Stimulated activated CD4-positive, alpha-beta T cell treated with anti-CD3 and anti-CD28 coated beads, Interleukin-2, amount 100 ng/mL, for 48 hours (primary cell): ENCODE measurements at places on chromosomes 2 and 18.

DNA sequence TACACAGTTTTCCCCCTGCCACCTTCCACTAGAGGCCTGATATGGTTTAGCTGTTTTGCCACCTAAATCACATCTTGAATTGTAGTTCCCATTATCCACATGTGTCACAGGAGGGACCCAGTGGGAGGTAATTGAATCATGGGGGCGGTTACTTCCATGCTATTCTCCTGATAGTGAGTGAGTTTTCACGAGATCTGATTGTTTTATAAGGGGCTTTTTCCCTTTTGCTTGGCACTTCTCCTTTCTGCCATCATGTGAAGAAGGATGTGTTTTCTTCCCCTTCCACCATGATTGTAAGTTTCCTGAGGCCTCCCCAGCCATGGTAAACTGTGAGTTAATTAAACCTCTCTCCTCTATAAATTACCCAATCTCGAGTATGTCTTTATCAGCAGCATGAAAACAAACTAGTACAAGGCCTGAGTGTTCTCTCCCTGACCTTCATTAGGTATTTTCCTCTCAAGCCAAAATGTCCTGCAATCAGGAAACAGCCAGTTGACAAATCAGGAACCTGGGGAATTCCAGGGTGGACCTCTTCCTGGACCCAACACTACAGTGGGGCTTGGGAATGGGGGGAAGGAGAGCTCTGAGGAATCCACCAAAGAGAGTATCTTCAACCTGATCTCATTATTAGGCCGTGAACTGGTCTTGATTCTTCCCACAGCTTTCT is 129.9 kb downstream of the TXNL1 start:
- DNase-seq, result no peak

DNA sequence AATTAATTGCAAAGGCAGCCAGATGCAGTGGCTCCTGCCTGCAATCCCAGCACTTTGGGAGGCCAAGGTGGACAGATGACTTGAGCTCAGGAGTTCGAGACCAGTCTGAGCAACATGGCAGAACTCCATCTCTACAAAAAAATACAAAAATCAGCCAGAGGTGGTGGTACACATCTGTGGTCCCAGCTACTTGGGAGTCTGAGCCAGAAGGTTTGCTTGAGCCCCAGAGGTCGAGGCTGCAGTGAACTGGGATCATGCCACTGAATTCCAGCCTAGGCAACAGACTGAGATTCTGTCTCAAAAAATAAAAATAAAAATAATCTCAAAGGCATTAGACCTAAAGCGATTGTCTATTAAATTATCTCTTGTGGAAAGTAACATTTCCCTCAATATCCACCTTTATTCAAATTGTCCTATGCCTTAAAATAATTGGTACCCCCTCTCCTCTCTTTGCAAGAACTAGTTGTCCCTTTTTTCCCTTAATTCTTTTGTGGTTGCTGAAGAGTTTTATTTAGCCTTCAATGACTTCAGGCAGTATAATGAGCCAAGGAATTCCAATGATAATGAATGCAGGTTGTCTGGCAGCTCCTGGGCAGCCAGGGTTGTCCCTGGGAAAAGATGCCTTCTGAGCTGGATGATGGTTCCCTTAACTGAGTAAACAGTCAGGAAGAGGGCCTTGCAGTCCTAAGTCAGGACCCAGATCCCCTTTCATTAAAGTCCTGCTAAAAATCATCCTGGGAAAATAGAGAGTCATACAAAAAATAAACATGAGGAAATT is 32.2 kb downstream of the GPR75 start:
- no peak for DNase-seq

- DNase-seq, result no peak
Measured at GRCh38 chr2:107338059-107338458, 452.1 kb upstream of the ST6GAL2 start.

DNA sequence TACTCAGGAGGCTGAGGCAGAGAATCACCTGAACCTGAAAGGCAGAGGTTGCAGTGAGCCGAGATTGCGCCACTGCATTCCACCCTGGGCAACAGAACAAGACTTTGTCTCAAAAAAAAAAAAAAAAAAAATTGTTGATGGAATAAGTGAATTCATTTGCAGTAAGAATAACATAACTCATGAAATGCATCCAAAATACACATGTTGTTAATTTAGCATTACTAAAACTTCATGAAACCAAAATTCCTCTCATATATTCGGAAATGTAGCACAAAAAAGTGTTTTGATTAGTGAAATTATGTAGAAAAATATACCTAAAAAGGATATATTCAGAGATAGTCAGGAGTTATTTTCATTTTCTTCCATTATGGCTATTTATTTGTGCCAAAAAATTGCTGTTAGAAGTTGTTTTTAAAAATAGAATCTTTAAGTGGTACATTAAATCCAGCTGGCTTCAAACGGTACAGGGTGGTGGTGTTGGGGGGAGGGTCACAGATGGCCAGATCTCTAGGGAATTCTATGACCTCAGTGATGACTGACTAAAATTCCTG is 78.2 kb upstream of the UGP2 start:
- DNase-seq, result no peak

- DNase-seq, result no peak
Measured at GRCh38 chr2:60423505-60423904, 129.9 kb downstream of the BCL11A start.

DNA sequence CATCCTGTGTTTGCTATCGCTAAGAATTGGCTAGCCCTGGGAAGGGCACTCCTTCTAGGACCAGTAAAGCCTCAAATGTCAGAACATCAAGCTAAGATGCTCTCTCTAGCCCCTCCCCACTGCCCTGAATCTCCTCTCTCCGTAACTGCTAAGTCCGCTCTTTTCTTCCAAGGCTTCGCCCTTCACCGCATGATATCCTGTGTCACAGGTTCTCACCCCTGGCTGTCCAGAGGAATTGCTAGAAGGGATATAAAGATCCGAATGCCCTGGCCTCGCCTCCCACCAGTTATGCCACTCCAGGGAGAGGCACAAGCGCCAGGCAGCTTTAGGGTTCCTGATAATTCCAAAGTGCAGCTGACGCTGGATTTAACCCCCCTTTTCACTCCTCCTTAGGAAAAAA is 17.1 kb upstream of the GPR45 start:
- DNase-seq, result no peak

DNA sequence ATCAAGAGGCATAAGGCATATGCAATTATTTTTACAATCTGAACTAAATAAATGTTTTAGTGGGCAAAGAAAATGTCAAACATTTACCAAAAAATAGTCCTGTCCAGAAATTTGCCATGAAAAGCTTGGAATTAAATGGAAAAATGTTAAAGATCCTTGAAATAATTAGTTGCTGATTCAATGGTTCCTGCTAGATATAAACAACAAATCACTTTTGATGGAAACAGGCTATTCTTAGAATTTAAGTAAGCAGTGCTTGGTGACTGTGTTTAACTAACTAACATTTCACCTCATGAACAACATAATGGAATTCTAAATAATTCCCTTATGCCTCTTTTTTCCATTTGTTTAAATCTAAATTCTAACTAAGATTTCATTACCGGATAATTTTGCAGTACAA is 3.9 kb downstream of the RND3 start:
- DNase-seq, result no peak

DNA sequence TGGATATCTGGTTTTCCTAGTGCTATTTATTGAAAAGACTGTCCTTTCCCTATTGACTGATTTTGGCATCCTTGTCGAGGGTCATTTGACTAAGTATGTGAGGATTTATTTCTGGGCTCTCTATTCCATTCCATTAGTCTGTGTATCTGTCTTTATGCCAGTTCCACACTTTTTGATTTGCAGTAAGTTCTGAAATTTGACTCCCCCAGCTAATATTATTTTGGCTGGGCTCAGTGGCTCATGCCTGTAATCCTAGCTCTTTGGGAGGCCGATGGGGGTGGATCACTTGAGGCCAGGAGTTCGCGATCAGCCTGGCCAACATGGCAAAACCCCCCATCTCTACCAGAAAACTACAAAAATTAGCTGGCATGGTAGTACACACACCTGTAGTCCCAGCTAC is 46.8 kb upstream of the GAREM2 start:
- DNase-seq, result no peak

DNA sequence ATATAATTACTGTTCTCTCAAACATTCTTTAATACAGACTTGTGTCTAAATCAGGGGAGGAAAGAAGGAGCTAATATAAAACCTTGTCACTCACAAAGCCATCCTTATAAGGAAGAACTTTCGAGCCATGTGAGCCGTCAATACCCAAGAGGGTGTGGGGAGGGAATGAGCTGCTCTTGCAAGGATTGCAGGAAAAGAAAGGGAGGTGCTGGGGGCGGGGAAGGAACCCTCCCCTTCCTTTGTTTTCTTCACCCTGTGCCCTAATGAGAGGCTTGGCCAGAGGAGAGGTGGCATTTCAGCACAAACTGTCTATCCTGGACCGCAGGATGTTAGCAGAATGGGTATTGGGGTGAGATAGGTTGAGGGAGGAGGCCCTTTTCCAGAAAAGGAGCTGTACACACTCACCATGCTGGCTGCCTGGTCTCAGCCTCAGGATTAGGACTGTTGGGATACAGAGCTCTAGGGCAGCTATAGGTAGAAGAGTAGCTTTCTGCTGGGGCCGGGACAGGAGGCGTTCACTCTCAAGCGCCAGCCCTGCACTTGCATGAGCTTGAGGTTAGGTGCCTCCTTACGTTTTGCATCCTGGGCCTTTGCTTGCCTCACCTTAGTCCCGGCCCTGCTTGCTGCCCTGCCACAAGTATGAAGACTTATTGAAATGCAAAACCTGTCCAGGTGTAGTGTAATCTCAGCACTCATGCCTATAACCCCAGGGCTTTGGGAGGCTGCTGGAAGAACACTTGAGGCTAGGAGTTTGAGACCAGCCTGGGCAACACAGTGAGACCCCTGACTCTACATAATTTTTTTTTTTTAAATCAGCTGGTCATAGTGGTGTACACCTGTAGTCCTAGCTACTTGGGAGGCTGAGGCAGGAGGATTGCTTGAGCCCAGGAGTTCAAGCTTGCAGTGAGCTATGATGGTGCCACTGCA is 190.5 kb downstream of the LOXHD1 start:
- DNase-seq, result no peak

- DNase-seq, result no peak
Measured at GRCh38 chr2:215811003-215811402, 202.3 kb downstream of the MREG start.

DNA sequence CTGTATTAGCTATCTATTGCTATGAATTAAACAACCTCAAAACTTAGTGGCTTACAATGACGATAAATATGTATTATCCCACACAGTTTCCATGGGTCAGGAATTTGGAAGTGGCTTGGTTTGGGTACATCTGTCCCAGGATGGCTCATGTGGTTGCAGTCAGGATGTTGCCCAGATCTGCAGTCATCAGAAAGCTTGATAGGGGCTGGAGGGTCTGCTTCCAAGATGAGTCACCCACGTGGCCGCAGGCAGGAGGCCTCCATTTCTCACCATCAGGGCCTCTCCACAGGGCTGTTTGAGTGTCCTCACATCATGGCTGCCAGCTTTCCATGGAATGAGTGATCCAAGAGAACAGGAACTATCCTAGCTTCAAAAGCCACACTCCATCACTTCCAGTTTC is 46.4 kb downstream of the CHRNA1 start:
- no peak for DNase-seq

DNA sequence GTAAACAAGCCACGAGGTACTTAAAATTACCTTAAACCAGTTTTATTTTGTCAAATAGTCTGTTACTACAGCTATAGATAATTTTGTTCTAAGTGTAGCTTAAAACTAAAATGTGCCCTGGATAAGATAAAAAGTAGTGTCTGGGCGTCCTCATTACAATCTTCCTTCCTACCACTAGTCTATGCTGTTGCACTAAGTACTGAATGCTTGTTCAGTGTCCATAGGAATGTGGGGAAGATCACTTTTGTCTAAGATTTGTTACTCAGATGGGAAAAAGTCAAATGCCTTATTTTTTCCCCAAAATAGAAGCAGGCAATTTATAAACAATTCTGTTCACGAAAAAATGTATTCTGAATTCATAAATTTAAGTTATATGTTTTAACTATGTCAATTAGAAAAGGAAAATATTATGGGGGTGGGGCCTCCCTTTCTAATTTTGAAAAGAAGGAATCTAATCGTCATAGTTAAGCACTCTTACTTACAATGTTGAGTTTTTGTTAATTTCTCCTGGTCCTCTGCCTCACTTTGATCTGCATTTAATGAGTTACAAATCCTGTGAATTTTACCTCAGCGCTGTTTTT is 140.4 kb upstream of the VRK2 start:
- no peak for DNase-seq

GRCh38 chr18:39841482-39842365 is 2113.3 kb upstream of the PIK3C3 start:
- DNase-seq, result no peak

DNA sequence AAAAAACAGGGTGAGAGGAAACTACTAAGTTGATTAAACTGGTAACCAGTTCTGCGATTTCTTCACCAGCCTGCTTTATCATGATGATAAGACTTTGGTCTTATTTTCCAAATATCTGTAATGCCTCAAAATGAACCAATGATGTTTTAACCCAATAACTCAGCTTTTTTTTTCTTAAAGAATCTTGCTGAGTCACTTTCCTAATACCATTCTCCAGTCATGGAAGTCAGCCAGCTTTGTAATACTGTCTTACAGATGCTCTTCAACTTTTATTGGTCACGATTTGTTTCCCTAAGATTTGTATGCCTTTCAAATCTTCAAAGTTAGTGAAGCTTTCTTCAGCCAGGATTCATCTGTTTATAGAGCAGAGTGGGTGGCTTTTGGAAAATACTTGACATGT is 47.7 kb upstream of the SMIM21 start:
- DNase-seq, result no peak

GRCh38 chr2:72144274-72144631 is 3.4 kb downstream of the CYP26B1 start:
- no peak for DNase-seq

- DNase-seq, result no peak
Measured at GRCh38 chr2:64617631-64618151, 36.0 kb downstream of the SERTAD2 start.

- DNase-seq, result no peak
Measured at GRCh38 chr18:61973273-61974115, 80.7 kb upstream of the RNF152 start.

DNA sequence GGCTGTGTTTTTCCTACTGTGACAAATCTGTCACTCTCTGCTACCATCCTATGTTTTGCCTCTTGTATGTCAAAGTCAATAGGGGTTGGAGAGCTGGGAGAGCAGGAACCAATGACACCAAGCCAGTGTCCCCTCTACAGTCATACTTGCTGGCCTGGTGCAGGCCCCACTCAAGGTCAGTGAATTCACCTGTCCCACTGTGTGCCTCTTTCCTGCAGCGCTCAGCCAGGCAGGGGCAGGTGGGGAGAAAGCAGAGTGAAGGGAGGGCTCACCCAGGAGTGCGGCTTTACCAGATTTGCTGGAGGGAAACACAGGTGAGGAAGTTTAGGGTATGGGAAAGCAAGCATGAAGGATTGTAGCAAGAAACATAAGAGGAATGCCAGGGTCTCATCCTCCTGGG is 114.5 kb downstream of the GYPC start:
- DNase-seq, result no peak

DNA sequence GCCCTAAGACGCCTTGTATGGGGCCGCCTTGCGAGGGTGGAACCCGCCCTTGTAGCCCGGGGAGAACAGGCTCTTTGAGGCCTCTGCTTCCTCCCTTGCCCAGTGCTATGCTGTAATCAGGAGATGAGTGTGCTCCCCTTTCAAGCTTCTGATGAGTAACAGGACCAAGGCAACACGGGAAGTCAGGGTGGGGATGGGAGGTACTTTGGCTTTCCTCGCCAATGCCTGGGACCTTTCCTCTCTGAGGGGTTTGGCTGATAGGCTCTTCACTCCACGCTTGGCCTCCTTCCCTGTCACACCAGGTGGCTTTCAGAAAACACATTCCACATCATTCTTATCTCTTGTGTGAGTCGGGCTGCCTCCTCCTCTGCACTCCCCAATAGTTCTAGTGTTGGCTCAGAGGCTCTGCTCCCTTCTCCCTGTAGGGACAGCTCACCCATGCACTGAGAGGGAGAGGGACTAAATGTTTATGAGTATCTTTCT is 223.7 kb upstream of the TRIB2 start:
- peak; percentile 23 for DNase-seq
